ENCODE measurements at places on chromosomes 2 and 18. TPM values are rescaled to one million over a fixed set of nuclear protein-coding genes. Genes with fewer than 3 reads are reported as not detected.

- no peak for DNase-seq
These were observed 75.3 kb downstream of the OSBPL6 start for GRCh38 chr2:178269438-178270224.

SERPINB10 gene
- total RNA-seq, result not detected

GRCh38 chr2:160660741-160661140 lies 167.1 kb upstream of the RBMS1 start:
- no peak for DNase-seq

DNA sequence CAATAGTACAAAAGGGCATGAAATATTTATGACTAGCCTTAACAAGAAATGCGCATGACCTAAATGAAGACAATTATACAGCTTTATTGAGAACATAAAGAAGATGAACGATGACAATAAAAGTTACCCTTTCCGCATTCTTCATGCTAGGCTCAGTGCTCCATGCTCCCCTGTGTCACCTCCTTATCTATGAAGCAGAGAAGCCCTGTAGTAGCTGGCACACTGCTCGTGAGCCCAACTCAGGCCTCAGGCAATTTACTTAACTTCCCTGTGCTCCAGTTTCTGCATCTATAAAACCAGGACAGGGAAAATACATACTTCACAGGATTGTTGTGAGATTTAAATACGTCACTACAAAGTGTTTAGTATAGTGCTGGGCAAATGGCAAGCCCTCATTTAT lies 34.5 kb upstream of the NABP1 start:
- no peak for DNase-seq

DNA sequence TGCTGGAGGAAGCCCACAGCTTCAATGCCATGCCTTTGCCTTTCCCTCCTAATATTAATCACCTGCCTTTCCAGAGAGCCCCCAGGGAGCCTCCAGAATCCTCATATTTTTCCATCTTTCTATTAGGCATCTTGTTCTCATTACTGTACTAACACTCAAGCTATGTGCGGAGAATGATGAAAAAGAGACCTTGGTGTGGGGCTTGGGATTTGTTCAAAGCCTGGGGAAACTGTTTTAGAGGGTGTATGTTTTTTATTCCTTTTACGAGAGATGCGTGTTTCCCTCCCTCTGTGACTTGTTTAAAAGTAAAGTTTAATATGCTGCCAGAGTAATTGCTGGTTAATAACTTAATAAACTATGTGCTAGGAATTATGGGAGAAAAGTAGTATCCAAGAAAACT lies 102.4 kb upstream of the ZFP36L2 start:
- DNase-seq, result no peak

EFR3B gene
- 1.8 TPM for total RNA-seq

DSG1 gene
- total RNA-seq, result 0.89 TPM

All from mucosa of gallbladder (tissue), 1 donor.